ENCODE measurements at places on chromosomes 4 and X.

- no peak for DNase-seq
Measured at GRCh38 chrX:10157032-10157341, 212 bp downstream of the CLCN4 start.

GRCh38 chr4:112896609-112897190 is 152.8 kb upstream of the ANK2 start:
- DNase-seq, result no peak

- DNase-seq, result peak; percentile 2
Measured at GRCh38 chrX:133461231-133461630, 45.9 kb upstream of the GPC4 start.

- peak; percentile 76 for DNase-seq
Measured at GRCh38 chrX:40100141-40100536, 2.4 kb upstream of the BCOR start.

GRCh38 chrX:11525685-11526084 is 140.0 kb downstream of the ARHGAP6 start:
- DNase-seq, result no peak

- no peak for DNase-seq
Measured at GRCh38 chrX:132406106-132406505, 82.7 kb downstream of the MBNL3 start.

DNA sequence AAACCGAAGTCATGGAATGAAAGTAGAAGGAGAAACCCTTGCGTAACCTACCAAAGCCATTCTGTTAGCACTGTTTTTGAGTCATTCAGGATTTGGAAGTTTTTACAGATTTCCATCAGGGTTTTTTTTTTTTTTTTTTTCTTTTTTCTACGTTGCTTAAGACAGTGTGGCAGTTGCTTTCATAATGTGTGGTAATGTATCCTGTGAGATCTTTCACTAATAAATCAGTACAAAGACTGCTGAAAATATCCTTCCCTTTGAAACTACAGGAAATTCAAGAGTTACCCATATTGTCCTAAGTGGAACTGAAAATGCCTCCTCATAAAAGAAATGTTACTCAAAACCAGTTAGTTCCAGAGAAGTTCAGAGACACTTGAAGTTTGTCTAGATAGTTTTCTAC is 137.8 kb downstream of the RAPGEF2 start:
- DNase-seq, result no peak

- peak; percentile 63 for DNase-seq
Measured at GRCh38 chr4:123418351-123418931, 21.8 kb downstream of the SPRY1 start.

DNA sequence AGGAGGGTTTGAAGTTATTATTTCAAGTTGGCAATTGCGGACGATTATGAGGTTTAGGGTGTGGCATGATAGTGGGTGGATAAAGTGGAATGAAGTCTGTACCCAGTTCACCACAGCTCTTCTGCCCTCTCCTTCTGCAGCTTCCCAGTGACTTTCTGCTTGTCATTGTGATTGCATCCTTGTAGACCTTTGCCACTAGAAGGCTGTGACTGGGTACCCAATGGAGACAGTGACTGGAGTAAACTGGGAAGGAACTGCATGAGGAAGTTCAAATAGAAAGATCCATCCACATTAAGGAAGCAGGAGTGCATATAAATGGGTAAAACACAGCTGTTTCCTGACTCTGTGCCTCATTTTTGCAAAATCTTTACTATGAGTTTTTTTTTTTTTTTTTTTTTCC is 53.5 kb upstream of the SPANXN3 start:
- DNase-seq, result no peak

DNA sequence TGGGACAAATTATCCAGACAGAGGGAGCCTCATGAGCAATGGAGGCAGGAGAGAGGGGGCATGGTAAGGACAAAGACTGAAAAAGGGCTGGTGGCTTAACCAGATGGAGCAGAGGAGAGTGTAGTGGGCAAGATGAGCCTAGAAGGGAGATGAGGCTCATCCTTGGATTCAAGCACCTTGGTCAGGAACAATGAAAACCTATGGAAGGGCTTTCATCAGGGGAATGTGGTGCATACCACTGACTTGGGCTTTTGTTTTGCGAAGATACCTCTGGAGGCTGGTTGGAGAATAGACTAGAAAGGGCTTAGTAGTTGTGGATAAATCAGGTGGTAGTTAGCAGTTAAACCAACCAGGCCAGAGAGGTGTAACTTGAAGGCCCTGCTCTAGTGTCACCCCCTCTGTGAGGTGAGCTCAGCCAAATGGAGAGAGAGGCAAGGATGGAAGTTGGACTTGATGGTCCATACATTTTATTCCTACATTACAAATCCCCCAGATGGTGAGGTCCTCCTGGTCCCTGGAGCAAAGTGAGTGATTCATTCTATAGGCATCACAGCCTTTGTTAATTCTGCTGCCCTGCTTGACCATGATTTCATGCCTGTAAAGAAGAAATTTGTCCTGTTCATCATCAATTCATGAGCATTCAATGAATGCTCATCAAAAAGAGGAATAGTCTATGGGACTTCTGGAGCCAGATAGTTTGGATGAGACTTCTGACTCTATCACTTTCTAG is 264.8 kb upstream of the IGFBP7 start:
- no peak for DNase-seq

GRCh38 chr4:23371533-23371932 is 518.3 kb downstream of the PPARGC1A start:
- DNase-seq, result no peak

DNA sequence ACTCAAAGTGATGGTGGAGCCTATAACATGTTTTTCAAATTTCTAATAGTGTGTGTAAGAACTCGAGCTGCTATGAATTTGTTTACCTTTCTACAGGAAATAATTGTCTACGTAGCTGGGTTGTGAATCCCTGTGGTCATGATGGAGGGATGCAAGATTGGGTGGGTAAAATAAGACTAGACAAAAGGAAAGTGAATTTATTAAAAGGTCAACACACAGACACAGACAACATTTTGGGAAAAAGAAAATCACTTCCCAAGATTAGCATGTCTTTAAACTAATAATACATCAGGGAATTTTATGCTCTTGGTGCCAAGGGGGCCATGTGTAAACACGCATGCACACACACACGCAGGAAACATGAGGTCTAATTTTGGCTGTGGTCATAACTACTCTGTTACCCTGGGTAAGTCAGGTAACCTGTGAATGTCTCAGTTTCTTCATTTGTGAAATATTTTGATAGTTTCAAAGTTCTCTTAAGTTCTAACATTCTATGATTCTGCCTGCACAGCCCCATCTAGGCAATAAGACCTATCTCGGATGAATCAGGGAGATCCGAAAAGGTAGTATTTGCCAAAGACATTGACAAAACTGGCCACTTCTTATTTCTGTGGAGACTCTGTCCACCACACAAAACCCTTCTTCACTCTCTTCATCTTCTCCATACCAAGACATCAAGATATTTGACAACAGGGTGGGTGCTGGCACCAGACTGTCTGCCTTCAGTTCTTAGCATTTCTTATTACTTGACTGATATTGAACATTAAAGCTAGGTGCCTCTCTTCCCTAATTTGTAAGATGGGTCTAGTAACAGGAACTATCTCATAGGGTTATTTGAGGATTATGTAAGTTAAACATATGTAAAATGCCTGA is 1.6 kb upstream of the UNC5C start:
- DNase-seq, result no peak

DNA sequence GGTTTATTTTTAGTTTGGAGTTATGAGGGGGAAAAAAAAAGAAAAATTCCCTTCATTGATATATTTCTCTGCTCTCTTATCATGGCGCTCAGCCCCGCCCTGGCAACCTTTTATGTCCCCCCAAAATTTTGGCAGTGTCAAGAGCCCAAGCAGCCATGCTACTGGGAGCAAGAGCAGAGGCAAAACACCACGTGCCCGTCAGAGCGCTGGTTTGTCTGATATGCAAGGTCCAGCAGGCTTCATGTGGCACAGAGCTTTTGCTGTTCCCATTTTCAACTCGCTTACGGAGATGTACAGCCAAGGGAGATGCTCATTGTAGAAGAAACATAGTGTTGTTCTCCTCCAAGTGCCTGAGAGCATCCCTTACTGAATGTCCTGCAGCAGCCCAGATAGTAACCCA is 27.3 kb downstream of the SLITRK2 start:
- DNase-seq, result no peak

DNA sequence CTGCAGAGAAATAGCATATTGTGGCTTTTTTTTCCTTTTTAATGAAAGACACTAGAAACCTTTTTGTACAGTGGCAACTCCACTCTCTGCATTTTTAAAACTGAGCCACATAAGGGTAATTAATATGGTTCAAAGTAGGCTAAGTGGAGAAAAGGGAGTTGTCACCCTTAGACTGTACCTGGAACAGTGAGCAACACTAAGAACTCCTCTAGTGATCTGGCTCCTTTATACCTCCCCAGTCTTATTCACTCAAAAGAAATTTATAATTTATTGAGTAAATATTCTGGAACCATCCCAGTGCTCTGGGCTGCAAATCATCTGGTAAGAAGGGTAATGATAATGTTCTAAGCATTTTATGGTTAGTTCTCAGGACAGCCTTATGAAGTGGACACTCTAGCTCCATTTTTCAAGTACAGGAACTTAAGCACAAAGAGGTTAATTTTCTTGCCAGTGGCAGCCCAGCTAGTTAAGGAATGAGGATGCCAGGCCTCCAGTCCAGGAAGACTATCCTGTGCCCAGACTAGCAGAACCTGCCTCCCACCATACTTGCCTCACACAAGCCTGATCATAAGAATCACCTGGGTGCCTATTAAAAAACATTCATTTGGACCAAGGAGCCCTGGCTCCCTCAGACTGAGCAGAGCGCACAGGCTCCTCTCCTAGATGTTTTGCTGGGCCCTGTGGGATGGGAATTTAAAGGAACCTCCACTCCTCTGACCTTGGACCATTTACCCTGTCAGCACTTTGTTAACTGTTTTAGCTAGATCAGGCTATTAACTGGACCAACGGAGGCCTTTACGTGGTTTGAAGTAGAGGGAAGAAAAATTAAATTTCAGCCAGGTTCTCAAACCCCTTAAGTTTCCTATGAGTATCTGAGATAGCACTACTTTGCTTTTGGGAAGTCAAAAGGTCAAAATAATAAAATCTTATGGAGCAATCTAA is 102.6 kb downstream of the PDE5A start:
- no peak for DNase-seq

- DNase-seq, result peak; percentile 38
Measured at GRCh38 chr4:165299399-165300060, 27.9 kb upstream of the MSMO1 start.

DNA sequence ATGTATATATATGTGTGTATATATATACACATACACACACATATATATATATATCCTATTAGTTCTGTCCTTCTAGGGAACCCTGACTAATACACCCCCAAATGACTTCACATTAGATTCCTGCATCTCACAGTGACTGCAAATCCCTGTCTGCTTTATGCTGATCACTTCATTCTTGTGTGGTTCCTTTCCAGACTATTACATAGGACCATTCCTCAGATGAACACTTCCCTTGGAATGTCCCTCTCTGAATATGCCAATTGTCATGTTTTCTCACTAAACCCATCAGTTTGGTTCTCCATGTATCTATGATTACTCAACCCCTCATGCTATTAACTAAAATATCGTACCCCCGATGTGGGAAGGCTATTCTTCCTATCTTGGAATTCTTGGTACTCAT is 605.2 kb upstream of the NR3C2 start:
- DNase-seq, result no peak

DNA sequence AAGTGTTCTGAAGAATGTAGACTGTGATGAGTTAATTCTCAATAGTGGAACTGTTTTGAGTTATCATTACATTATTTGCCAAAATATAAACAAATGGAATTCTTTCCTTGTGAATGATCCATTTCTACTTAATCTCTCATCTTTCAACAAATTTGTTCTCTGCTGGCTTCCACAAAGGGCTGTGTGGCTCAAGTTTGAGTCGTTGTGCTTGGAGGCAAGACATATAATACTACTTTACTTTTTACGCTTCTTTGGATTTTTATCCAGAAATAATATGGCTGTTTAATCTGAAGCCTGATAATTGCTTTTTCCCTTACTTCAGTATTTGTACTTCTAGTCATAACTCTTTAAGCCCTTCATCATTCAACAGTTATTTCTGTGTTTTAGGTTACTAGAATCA is 169.5 kb downstream of the ARHGAP10 start:
- no peak for DNase-seq

DNA sequence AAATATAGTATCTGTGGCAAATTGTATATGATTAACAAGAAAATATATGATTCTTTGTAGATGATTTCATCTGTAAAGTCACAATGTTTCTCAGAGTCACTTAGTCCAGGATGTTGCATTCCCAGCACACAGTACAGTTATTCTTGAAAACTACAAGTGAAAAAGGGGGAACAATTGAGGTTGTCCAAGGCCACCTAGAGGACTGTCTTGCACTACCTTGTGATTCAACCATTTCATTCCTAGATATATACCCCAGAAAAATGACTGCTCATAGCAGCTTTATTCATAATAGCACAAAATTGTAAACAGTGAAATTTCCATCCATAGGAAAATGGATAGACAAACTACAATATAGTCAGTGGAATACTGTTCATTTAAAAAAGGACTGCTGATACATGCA is 16.0 kb downstream of the C4orf33 start:
- DNase-seq, result peak; percentile 8

GRCh38 chr4:111636961-111637585 is 508.2 kb upstream of the FAM241A start:
- DNase-seq, result no peak

DNA sequence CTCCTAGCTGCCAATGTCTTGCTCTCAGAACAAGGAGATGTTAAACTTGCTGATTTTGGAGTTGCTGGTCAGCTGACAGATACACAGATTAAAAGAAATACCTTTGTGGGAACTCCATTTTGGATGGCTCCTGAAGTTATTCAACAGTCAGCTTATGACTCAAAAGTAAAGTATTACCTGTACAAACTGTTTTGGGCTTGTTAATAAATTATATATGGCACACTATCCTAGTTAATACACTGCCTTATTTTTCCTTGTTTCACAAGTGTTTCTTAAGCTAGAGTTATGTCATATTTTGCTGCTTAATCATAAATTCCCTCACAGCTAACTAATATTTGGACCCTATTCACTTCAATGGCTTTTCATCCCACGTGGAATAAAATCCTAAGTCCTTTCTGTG is 45.3 kb downstream of the STK26 start:
- no peak for DNase-seq

DNA sequence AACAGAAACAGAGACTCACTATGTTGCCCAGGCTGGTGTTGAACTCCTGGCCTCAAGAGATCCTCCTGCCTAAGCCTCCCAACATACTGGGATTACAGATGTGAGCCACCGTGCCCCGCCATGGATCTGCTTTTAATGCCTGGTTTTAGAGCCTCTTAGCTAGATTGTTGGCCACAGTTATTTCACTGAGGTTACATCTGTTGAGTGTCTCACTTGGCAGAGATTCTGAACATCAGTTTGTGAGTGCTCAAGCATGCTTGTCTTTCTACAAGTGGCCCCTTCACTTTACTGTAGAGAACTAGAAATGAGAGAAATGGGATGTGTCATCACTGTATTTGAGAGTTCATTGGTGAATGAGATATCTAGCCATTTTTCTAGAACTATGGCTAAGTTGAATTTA is 218.5 kb downstream of the APBB2 start:
- DNase-seq, result no peak

- no peak for DNase-seq
Measured at GRCh38 chrX:19774905-19775304, 112.5 kb downstream of the SH3KBP1 start.

- peak; percentile 79 for DNase-seq
Measured at GRCh38 chr4:139208404-139208945, 31.5 kb upstream of the ELF2 start.

Measured in hematopoietic multipotent progenitor cell treated with erythropoietin and hydrocortisone succinate and interleukin-3 and kit ligand, for 6 days (in vitro differentiated cells).